ENCODE measurements at places on chromosomes 5 and 9.

- no peak for DNase-seq
These were observed 251.1 kb downstream of the EBF1 start for GRCh38 chr5:158848634-158849033.

- DNase-seq = no peak
These were observed 18.8 kb downstream of the TICAM2 start for GRCh38 chr5:115583474-115583873.

- DNase-seq = no peak
These were observed 303.0 kb downstream of the PARP8 start for GRCh38 chr5:50969151-50970031.

- no peak for DNase-seq
These were observed 220.5 kb upstream of the ADRA1B start for GRCh38 chr5:159695741-159696294.

GRCh38 chr5:7585807-7586206 is 189.9 kb downstream of the ADCY2 start:
- DNase-seq = no peak

DNA sequence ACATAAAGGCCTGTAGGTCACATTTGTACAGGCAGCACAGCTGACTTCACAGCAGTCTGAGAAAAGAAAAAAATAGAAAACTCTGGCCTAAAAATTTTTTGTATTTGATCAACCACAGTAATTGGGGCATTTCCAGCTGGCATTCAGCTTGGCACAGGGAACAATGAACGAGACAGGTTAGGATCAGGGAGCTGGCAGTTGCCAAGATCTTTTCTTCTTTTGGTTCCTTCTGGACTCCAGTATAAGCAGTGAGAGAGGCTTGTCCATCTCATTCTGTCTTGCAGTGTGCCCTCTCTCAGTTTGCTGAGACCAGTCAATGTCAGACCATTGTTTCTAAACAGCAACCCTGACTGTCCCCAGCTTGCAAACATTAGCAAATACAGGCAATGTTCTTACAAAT is 601.1 kb downstream of the TLR4 start:
- no peak for DNase-seq

DNA sequence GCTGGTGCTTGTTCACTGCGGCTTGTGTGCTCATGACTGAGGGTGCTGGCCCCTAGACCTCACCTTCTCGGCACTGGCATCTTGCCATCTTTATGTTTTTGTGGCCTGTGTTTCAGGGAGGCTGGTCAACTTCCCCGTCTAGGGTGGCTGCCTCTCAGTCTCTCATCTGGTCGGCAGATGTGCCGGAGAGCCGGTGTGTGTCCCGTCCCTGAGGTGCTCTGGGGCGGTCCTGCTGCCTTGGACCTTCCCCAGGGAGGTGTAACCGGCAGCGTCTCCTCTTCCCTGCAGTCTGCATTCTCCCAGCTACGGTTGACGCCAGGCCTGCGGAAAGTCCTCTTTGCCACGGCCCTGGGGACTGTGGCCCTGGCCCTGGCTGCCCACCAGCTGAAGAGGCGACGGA is 5.6 kb downstream of the MIGA2 start:
- DNase-seq = no peak

GRCh38 chr5:15550502-15551112 is 50.6 kb downstream of the FBXL7 start:
- no peak for DNase-seq

- DNase-seq = no peak
These were observed 141.9 kb downstream of the CDK5RAP2 start for GRCh38 chr9:120438111-120438510.

- DNase-seq = no peak
These were observed 29.7 kb downstream of the DAPK1 start for GRCh38 chr9:87527211-87527916.

DNA sequence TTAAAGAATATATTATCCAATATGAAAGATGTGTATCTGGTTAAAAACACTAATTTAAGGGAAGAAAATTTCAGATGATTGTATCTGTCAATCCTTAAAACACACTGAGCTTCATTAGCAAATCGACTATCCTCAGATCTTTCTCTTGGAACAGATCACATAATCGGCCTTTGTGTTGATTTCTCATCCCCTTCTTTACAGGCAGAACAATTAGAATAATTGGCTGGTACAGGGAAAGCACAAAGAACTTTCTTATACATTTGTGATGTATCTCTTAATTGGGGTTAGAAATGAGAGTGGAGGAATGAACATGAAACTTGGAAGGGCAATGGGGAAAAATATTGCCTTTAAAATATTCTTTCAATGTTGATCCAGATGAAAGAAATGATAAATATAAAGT is 662.1 kb downstream of the TLE4 start:
- DNase-seq = no peak

DNA sequence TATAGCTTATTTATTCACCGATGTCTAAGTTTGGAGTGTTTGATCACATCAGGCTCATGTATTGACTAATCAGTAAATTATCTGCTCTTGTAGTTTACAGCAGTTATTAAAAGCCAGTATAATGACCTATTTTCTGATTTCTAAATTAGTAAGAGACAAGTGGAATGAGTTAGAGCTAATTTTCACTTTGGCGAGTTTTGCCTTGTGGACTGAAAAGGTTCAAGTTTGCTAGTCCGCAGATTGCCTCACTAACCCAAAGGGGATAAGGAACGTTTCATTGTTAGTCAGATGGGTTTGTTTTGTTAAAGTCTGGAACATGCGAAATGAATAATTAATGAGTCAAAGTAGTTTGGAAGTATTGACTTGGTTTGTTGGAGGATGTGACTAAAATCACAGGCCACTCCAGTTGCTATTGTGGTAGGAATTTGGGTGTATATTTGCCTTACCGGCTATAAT is 40.1 kb downstream of the SMARCA2 start:
- DNase-seq = no peak

DNA sequence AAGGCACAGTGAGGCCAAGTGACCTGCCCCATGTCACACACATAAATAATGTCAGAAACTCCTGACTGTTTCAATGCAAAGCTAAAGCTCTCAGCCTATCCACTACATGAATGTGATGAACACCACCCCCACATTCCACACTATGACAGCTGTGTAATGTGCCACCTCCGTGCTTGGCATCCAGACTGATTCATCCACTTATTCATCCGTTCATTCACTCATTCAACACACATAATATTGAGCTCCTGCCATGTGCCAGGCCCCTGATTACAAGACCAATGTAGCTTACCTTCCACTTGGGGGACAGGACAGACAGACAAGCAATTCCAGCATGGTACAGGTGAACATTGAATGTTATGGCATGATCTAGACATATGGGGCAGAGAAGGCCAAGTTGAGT is 46.2 kb upstream of the FABP6 start:
- no peak for DNase-seq

GRCh38 chr5:52007230-52007858 is 624.1 kb downstream of the ISL1 start:
- no peak for DNase-seq

DNA sequence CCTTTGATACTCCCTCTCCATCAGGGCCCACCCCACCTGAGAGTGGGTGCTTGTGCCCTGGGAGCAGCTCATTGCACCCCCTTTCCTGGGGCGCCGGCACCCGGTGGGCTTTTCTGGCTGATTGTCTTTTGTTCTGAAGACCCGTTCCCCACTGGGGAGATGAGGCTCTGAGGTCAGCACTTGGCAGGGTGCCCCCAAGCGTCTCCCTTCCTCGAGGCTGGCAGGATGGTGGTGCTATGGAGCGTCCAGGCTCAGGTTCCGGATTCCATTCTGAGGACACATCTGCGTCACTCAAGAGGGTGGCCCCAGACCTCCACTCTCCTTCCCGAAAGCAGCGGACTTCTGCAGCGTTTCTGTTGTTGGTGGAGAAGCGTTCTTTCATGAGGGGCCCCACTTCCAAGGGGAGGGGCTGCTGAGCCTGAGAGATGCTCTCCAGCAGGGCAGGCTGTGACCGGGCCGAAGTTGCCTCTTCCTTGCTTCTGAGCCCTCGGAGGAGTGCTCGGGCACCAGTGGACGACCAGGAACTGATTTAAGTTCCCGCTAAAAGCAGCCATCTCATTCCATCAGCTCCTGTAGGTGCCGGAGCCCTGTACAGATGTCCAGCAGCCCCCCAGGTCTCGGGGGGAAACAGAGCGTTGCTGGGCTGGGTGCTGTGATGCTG is 42.2 kb downstream of the COL5A1 start:
- no peak for DNase-seq

GRCh38 chr5:176904276-176904675 is 5.1 kb upstream of the HK3 start:
- no peak for DNase-seq

- DNase-seq = peak; percentile 60
These were observed 580 bp downstream of the ERAP1 start for GRCh38 chr5:96807075-96807654.

DNA sequence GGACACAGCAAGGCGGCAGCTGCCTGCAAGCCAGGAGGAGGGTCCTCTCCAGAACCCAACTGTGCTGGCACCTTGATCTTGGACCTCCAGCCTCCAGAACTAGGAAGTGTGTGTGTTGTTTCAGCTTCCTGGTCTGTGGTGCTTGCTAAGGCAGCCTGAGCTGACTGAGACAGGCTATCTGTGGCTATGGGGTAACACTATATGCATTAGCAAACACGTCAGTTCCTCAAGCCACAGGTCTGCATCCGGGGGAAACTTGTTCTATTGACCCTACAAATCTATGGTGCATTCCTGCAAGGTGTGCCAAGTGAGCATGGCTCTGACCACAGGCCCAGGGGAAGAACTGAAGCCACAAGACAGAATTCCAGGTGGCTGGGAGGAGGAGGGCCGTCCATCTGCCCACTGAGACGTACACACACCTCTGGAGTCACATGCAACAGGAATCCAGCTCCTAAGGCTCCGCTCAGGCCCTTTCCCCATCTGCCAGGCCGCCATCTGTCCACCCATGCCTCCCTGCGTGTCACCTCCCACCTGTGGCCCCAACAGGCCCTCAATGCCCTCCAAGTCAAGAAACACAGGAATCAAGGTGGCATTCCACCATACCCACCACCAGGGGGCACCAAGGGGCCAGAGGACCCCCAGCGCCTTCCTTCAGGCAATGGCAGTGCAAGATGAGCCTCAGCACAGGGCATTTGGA is 174.9 kb downstream of the ROR2 start:
- DNase-seq = peak; percentile 78

GRCh38 chr5:74594137-74595040 is 46.1 kb downstream of the ENC1 start:
- no peak for DNase-seq

GRCh38 chr9:120436983-120437475 is 142.9 kb downstream of the CDK5RAP2 start:
- DNase-seq = no peak

- no peak for DNase-seq
These were observed 22.9 kb upstream of the ABCA1 start for GRCh38 chr9:104950838-104951237.

- no peak for DNase-seq
These were observed 21.0 kb upstream of the TRIM52 start for GRCh38 chr5:181281984-181282316.

- DNase-seq = no peak
These were observed 117.7 kb downstream of the DOCK2 start for GRCh38 chr5:169754737-169755136.

- DNase-seq = no peak
These were observed 110.3 kb upstream of the TBC1D2 start for GRCh38 chr9:98365781-98366180.

- no peak for DNase-seq
These were observed 11.9 kb downstream of the FGFR4 start for GRCh38 chr5:177098470-177099141.

DNA sequence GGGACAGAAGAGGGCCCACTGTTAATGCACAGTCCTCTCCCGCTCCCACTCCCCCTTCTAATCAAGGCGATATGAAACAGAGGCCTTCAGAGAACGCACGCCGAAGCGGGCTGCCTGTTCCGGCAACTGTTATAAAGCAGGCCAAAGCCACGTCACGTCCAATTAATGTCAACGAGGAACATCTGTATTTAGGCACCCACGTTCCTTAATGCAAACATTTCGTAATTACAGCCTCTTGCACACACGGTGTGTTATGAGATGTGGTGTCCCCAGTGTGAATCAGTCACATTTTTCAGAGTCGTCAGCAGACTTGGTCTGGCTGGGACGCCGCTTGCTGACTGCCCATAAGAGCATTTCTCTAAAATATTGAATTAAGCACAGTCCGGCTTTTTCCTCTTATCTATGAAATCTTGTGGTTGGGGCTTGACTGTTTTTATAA is 339.0 kb downstream of the NSG2 start:
- no peak for DNase-seq

GRCh38 chr9:95980262-95981125 is 105.0 kb downstream of the ERCC6L2 start:
- DNase-seq = no peak

GRCh38 chr5:150665044-150665443 is 4.0 kb downstream of the MYOZ3 start:
- DNase-seq = no peak

DNA sequence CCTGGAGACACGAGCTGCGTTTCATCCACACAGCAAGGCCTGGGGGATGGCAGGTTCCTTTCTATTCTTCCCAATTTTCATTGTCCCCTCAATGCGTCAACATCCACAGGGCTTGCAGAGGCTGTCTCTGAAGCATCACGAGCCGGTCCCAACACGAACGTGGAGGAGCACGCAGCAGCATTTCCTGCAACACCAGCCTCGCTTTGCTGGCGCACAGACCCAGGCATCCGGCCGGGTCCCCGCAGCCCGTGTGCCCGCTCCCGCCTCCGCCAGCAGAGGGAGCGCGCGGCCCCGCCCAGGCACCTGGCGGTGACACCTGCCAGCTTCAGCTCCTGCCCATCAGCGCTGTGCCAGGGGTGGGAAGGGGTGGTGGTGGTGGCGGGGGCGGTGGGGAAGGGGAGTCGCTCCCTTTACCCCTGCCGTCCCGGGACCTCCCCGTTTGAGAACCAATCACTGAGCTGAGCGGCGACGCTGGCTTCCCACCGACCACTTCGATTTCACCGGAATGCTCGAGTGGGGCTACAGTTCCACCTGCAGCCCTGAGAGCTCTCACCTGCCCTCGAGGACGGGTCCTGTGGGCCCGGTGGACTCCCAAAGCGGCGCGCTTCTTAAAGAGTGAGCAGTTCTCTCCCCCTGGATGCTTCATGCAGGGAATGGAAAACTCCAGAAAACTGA is 464.5 kb downstream of the ICE1 start:
- peak; percentile 19 for DNase-seq

DNA sequence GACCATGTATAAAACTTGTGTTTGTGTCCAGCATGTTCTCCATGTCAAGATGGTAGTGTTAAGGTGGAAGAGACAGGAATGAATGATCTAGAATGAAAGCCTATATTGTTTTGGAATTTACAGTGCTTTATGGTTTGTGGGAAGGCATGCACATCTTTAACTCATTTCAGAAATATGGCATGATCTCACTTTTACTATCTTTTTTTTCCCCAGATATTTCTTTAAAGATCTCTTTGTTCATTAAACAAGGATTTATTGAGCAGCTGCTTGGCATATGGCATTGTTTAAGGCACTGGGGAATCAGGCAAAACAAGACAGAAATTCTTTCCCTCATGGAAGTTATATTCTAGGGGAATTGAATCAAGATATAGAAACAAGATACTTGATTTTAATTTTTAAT is 51.7 kb downstream of the SLC12A2 start:
- no peak for DNase-seq

- no peak for DNase-seq
These were observed 1.9 kb downstream of the FBXO10 start for GRCh38 chr9:37574241-37574721.

- no peak for DNase-seq
These were observed 131.3 kb upstream of the ABCA1 start for GRCh38 chr9:105059252-105059651.

- DNase-seq = no peak
These were observed 37.2 kb downstream of the ANGPTL2 start for GRCh38 chr9:127085186-127085585.

GRCh38 chr9:21779397-21779796 is 23.0 kb upstream of the MTAP start:
- no peak for DNase-seq

GRCh38 chr5:148884339-148885020 is 58.1 kb downstream of the ADRB2 start:
- DNase-seq = no peak
